ENCODE measurements at places on chromosomes 3 and 15. TPM values are rescaled to one million over a fixed set of nuclear protein-coding genes. Genes with fewer than 3 reads are reported as not detected.

The GOLGA8H gene
- under 0.01 TPM for total RNA-seq

The CDHR4 gene
- 1.2 TPM for total RNA-seq

The PLA2G4D gene
- not detected for total RNA-seq

The ACTRT3 gene
- 6.2 TPM for total RNA-seq

The SLC12A1 gene
- not detected for total RNA-seq

The RCCD1 gene
- total RNA-seq = 10.2 TPM

The EIF4E3 gene
- under 0.01 TPM for total RNA-seq

The ZBED2 gene
- 95.4 TPM for total RNA-seq

The RASGRP1 gene
- total RNA-seq = 0.11 TPM

The MOBP gene
- total RNA-seq = not detected

The GDPGP1 gene
- 3.8 TPM for total RNA-seq

The OSTN gene
- total RNA-seq = not detected

Measured in placental epithelial cell (primary cell).